ENCODE measurements at places on chromosomes 5 and 9. TPM values are rescaled to one million over a fixed set of nuclear protein-coding genes. Genes with fewer than 3 reads are reported as not detected.

Gene CNTNAP3
- 14.8 TPM for total RNA-seq

Gene CTXN3
- not detected for total RNA-seq

Gene TUSC1
- total RNA-seq: not detected

Gene IPO11
- total RNA-seq: 55.1 TPM

Gene CCNJL
- total RNA-seq: 2.9 TPM

Gene LCN10
- total RNA-seq: not detected

Gene PCDHA9
- total RNA-seq: not detected

Gene CBY3
- total RNA-seq: not detected

Gene SPATA31E1
- not detected for total RNA-seq

Gene SLC6A19
- total RNA-seq: not detected

Gene NME5
- total RNA-seq: 3.1 TPM

GRCh38 chr5:16725575-16725974, 108.8 kb upstream of the RETREG1 start:
- no peak for DNase-seq

GRCh38 chr9:5843794-5844471, 11.0 kb upstream of the ERMP1 start:
- DNase-seq: no peak

DNA sequence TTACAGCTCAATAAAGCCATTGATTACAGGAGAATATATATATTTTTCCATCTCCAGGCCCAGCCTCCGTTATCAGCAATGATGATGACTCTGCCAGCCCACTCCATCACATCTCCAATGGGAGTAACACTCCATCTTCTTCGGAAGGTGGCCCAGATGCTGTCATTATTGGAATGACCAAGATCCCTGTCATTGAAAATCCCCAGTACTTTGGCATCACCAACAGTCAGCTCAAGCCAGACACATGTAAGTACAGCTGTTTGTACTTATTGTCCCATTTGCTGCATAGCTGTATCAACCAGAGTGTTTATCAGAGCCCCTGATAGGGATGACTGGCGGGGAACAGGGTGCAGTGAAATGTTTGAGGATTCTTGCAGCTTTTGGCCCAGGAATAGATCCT, 197.7 kb downstream of the NTRK2 start:
- DNase-seq: no peak

GRCh38 chr5:65334077-65334476, 147.6 kb downstream of the ADAMTS6 start:
- DNase-seq: no peak

DNA sequence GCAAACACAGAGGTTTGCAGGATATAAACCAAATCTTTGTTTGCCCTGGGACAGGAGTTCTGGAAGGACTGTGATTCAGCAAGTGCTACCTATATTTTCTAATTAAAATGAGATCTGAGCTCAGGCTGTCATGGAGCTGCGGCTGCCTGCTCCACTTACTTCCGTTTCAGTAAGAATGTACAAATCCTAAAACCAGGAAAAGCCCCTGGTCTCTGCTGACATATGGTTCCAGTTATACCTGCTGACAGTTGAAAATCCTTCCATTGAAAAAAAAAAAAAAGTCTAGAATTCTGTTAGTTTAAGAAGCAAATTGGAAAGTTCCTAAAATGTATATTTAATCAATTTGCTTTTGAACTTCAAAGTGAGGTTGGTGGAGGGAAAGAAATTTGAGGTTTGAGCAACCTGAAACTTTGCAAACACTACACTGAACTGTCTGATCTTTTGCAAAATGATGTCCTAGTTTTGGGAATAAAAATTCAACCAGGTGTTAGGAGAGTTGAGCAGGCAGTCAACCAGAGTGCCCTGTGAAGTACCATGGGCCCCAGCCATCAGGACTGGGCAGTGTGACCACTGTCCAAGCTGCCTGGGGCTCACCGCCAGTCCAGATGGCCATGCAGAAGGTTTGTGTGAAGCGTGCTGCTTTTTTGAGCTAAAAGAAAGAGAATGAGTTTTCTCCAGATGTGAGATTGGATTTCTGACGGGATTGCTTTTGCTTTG, 50.6 kb downstream of the SHB start:
- DNase-seq: no peak

GRCh38 chr5:54091307-54092130, 218.9 kb downstream of the ARL15 start:
- DNase-seq: no peak

DNA sequence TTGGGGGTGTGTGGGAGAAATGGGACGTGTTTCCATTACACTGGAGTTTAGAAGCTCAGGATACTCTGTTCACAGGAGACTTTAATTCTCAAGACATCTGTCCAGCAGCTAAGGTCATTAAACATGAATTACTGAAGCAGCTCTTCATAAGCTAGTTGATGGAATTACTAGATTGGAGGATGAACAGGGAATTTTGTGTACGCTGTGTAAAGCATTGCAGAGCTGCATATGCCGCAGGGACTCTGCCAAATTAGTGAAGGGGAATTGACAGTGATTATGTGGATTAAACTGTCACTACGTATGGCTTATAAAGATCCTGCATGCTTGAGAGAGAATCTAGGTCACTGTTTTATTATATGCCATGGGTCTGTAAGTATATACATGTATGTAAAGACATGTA, 177.5 kb upstream of the TBC1D2 start:
- no peak for DNase-seq

- DNase-seq: no peak
Observed at GRCh38 chr9:10899509-10899908, 286.7 kb upstream of the PTPRD start.

DNA sequence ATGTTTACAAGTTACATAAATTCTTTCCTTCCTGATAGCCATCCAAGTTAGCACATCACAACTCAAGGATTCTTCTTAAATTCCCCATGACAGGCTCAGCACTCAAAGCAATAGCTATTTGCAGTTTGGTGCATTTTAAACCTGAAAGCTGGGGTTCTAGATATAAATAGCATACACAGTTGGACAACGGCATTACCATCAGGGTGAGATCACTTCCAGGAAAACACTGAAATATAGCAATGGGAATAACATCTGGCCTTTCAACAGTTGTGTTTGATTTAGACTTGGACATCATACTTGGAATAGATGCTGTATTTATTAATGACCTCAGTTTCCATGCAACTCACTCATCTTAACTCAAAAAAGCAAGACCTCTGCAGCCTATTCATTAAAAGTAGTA, 24.7 kb upstream of the LECT2 start:
- DNase-seq: no peak

- DNase-seq: no peak
Observed at GRCh38 chr5:82364497-82364896, 86.3 kb upstream of the RPS23 start.

- DNase-seq: no peak
Observed at GRCh38 chr5:172435362-172436077, 18.8 kb downstream of the SH3PXD2B start.

- no peak for DNase-seq
Observed at GRCh38 chr5:1467341-1468246, 22.4 kb upstream of the SLC6A3 start.

- DNase-seq: no peak
Observed at GRCh38 chr5:112931473-112931872, 9.4 kb upstream of the REEP5 start.

- DNase-seq: no peak
Observed at GRCh38 chr9:627336-627970, 214.0 kb upstream of the DMRT1 start.

GRCh38 chr5:51961154-51961562, 577.9 kb downstream of the ISL1 start:
- no peak for DNase-seq

DNA sequence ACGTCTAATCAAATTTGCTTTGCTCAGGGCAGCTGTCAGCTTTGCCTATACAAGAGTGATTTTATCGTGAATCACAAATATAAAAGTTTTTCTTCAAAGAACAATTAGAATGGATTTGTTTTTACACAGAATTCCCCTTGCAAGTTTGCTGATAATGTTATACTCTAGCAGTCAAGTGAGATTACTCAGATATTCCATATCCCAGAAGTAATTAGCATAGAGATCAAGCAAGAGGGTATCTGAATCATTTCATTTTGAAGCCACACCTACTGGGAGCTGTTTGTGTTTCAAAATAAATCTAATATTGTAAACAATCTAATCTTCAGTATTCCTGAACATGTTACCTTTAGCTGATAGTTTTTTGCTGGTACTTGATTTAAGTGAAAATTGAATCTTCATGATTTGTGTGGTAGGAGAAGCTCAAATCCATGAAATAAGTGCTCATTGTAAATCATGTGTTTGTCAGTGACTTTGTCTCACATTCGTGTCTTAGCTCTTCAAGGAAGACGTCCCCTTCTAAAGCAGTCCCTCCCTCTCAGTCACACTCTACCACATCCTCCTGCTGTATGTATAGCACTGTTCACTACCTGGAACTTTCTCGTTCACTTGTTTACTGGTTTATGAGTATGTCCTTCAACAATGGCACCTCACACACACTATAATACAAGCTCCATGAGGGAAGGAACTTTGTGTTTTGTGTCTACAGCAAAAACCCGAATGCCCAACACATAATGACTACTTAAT, 3.3 kb upstream of the TTC39B start:
- DNase-seq: no peak

GRCh38 chr5:151048526-151048925, 28.1 kb downstream of the GPX3 start:
- no peak for DNase-seq

GRCh38 chr5:17918373-17919104, 284.3 kb downstream of the TAF11L14 start:
- no peak for DNase-seq

DNA sequence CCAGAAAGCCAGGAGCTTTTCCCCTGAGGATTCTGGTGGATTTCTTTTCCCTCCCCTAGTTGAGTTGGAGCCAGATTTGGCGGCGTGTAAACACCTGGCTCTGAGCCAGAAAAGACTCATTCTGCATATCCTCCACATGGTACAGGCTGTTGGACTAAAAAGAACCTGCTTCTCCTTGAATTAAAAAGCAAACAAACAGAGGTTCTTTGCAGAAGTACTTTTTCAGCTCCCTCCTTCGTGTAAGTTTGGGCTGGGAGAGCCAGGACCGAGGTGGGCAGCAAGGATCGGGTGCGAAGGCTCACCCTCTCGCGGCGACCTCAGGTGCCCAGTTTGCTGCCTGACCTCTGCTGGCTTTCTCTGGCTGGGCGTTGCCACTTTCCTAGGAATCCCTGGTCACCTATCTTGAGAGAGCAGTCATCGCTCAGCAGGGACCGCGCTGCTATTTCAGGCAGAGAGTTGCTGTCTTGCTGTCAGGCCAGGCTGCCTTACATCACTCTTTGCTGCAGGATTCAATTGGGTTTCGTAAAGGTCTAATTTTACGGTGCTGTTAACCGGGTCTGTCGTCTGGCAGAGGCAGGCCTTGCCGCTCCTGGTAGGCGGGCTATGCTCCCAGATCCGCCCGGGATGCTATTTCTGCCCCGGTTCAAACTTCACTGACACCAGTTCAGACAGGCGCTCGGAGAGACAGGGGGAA, 3.2 kb downstream of the PAPPA start:
- DNase-seq: no peak

DNA sequence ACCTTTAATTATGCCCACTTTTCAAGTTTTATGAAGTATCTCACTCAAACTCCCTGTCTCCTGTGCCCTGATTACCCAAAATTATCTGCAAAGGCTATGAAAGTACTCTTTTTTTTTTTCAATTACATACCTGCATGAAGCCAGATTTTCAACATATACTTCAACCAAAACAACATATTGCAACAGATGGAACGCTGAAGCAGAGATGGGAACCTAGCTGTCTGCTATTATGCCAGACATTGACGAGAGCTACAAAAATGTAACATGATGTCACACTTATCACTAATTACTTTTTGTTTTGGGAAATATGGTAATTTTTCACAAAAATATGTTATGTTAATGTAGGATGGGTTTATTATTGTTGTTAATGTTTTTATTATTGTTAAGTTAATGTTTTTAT, 86.5 kb upstream of the SLC1A3 start:
- DNase-seq: no peak

GRCh38 chr5:127587246-127587917, 61.5 kb upstream of the CTXN3 start:
- DNase-seq: no peak

- DNase-seq: no peak
Observed at GRCh38 chr9:129013674-129014073, 14.5 kb downstream of the SH3GLB2 start.

- DNase-seq: no peak
Observed at GRCh38 chr9:111068771-111069170, 30.5 kb upstream of the LPAR1 start.

DNA sequence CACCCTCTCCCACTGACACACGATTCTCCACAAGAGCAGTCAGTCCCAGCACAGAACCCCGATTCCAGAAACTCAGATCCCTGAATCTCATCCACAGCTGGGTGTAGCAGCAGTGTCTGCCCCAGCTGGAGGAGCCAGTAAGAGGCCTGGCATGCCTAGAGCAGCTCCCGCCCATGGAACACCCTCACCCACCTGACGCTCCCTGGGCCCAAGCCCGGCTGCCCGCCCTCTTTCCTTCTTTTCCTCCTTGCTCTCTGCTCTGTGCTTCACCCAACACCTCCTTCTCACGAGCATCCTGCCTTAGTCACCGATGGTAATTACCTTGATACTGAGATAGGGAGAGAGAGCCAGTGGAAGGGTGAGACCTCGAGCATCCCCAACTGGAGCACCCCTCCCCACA, 8.7 kb downstream of the PCDH1 start:
- no peak for DNase-seq

GRCh38 chr5:106956187-106956586, 714.5 kb downstream of the EFNA5 start:
- DNase-seq: no peak

DNA sequence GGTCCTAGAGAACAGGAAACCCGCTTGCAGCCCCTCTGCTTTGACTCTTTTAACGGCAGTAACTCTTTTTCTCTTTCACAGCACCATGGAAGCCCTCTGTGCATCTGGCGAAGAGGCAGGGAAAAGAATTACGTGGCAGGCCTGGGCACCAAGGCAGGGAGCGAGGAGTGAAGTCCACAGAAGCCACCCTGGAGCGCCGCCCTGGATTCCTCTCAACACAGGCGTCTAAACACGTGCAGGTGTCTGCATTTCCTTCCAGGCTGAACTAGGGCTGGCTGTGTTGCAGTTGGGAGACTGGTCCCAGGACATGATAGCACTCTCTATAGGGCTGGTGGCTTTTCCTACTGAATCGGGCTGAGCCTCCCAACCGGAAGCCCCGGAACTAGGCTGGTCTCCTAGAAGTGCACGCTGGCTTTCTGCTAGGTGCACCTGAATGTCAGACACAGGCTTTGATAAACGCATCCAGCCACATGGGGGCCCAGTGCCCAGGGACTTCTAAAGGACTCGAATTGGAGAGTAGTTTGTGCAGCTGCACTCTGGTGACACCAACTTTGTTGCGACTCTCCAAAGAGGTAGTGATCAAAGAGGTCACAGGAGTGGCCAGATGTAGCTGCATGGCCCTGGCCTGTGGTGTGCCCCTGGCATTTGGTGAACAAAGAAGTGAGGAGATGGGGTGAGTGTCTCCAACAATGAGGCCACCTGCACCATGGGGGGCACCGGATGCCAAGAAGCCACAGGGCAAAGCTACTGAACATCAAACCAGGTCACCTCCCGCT, 54.5 kb downstream of the AK8 start:
- DNase-seq: no peak
